ENCODE measurements at places on chromosomes 6 and 20.

DNA sequence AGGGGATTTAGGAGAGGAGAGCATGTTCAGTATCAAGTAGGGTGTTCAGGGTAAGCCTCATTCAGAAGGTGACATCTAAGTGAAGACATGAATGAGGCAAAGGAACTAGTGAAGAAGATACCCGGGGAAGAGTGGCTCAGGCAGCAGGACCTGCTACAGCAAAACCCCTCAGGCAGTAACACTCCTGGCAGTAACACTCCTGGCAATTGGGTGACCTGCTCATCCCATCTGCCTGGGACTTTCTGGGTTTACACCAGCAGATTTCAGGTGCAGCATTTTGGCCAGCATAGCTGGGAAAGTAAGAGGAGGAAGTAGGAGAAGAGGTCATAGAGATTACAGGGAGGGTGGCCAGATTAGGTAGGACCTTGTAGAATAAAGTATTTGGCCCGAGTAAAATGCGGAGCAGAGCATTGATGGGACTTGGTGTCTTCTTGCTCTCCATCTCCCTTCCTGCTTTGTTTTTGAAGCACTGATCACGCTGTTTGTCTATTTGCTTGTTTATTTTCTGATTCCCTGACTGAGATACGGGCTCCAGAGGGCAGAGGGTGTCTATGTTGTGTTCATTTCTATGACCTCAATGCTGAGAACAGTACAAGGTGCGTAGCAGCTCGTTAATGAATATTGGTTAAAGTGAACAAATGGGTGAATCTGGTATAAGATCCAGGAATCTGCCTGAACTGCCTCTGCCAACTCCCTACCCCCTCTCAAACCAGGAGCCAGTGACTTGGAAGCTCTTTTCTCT is 88.3 kb downstream of the IYD start:
- DNase-seq: no peak

DNA sequence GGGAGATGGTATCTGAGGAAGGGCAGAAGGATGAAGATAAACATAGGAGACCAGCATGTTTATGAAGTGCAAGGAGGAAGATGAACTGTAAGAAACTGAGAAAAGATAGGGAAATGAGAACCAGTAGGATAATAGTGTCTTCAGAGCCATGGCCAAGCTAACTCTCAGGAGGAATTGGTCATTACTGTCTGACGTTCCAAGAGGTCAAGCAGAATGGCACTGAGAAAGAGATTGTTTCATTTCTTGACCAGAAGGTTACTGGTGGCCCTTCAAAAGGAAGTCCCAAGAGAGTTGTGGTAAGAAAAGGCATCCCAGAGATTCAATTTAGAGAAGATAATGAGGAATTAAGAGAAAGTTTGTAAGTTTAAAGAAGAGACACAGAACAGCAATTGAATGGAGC is 47.5 kb downstream of the EYA4 start:
- no peak for DNase-seq

DNA sequence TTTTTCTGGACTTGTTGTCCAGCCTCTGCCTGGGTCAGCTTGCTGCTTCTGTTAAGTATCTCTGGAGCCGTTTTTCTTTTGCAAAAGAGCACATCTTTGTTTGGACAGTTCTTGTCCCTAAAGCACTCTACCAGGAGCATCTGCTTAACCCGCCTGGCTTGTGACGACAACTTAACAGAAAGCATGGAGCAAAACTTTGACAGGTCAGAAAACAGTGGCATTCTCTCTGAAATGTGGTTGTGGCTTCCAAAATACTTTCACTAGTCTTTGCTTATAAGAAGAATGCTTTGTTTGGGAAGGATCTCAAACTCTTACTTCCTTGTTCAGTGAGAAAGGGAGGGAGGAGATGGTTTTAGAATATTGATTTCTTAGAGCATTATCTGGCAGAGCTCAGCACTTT is 47.6 kb downstream of the CD109 start:
- no peak for DNase-seq

DNA sequence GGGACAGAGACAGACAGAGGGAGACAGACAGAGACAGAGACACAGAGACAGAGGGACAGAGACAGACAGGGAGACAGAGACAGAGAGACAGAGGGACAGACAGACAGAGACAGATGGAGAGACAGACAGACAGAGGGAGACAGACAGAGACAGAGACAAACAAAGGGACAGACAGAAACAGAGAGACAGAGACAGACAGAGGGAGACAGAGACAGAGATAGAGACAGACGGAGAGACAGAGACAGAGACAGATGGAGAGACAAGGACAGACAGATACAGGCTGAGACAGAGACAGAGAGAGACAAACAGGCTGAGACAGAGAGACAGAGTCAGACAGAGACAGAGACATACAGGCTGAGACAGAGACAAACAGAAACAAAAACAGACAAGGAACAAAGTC is 39.4 kb upstream of the PHACTR3 start:
- no peak for DNase-seq

DNA sequence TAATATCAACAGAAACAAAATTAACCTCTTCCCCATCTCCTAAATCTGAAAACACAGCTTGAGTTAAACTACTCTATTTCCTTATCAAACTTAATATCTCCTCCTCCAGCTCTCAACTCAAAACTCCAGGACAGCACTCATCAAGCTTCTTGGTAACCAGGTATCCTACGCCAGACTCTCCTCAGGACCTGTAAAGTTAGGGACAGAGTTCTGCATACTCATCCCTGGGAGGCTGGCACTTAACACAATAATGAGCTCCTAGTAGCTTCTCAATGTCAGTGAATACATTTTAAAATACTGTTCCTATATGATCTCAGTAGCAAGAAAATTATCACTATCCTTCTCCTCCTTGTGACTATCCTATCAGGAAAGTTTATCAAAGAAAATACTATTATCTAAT is 240.3 kb downstream of the PTPRK start:
- DNase-seq: no peak

- peak; percentile 62 for DNase-seq
Measured at GRCh38 chr6:1686117-1687098, 76.7 kb downstream of the FOXC1 start.

DNA sequence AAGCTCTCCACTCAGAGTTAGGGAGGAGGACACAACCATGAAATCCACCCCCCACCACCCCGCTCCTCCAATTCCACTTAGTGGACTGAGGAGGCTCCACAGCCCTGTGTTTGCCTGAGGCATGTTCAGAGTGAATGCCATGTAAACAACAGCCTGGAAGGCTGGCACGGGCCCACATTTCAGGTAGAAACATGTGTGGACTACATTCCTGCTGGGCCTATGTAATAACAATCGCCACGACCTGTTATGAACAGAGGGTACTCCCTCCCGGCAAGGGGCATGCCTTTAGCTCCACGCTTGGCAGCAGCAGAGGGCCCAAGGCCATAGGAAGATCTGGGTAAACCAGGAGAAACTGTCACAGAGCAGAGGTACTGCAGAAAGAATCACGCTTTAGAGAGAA is 65.5 kb downstream of the ISM1 start:
- no peak for DNase-seq

DNA sequence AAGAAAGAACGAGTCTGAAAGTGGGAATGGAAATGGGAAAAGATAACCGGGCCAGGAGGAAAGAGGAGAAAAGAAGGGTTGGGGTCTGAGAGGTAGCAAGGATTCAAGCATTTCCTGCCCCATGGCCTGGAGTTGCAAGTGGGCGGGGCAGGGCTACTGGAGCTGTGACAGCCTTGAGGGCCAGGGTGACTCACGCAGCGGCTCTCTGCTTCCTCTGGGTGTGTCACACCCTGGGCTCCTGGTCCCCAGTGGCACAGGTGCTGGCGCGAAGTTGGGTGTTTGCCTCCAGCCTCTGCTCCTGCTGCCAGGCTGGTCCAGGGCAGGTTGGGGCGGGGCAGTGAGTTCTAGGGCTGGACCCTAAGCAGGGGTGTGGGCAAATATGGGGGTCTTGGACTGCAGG is 3.3 kb upstream of the ULBP3 start:
- no peak for DNase-seq

GRCh38 chr6:34810936-34811632 is 19.2 kb downstream of the BLTP3A start:
- no peak for DNase-seq

DNA sequence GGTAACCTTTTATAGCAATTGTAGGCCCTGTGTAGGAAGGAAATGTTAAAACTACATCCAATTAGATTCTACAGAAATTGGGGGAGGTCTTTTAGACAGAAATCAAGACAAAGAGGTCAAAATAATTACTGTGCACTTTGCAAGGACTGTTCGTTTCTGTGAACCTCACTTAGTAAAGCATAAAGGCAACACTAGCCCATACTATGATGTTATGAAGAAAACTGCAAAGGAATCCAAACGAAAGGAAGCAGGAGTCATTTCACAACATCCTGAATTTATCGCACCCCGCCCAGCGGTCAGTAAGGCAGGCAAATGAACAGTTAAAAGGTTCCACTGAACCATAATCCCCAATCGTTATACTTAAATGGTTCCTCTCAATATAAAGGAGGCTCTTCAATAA is 429.5 kb upstream of the ARID1B start:
- DNase-seq: peak; percentile 13
